ENCODE measurements at places on chromosomes 1 and 21.
A peak's percentile ranks its signal among the peaks of the same experiment; 100 is the strongest.

DNA sequence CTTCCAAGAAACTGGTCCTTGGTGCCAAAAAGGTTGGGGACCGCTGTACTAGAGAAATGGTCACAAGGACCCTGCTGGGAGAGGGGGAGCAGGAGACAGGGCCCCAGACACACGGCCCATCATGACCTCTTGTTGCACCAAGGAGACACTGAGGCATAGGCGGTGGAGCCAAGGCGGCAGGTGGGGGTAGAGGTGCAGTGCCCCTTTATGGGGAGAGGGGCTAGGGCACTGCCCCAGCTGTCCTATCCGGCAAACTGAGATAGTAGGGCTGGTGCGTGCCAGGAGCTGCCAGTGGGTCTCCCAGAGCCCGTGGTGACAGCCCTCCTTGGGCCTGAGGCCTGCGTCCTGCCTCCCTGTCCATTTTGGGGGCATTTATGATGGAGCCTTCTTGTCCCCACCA is 20.3 kb downstream of the TNNT2 start:
- no peak for DNase-seq

DNA sequence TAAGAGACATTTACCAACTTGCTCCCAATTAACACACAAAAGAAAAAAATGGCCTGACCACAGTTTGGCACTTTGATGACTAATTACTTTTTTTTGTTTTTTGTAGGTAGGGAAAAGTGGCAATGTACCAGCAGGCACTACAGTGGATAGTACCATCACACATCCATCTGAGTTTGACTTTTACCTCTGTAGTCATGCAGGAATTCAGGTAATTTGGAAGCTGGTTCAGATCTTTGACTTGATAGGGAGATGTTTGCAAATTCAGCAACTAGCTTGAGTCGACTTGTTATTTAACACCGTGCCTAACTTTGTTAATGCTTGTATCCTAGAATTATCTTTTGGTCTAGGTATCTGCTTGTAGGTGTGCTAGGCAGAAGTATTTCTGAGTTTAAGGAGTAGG is 33.0 kb upstream of the AGO1 start:
- DNase-seq: no peak

GRCh38 chr1:196797891-196798290 is 21.6 kb upstream of the CFHR1 start:
- DNase-seq: no peak

DNA sequence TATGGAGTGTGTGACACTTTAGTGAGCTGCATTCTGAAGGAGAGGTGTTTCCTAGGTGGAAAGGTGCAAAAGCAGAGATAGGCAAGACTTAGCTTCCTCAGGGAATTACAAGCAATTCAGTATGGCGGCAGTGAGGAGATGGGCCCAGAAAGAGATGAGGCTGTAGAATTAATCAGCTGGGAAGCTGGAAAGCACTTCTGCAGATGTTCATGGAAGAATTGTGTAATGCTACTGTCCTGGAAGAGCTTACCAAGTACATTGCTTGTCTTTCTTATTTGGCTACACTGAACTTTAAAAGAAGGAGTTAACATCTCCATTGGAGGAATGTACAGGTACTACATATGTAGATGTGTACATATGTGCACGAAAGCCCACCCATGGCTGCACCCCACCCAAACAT is 103.7 kb upstream of the DPT start:
- peak; percentile 65 for DNase-seq

DNA sequence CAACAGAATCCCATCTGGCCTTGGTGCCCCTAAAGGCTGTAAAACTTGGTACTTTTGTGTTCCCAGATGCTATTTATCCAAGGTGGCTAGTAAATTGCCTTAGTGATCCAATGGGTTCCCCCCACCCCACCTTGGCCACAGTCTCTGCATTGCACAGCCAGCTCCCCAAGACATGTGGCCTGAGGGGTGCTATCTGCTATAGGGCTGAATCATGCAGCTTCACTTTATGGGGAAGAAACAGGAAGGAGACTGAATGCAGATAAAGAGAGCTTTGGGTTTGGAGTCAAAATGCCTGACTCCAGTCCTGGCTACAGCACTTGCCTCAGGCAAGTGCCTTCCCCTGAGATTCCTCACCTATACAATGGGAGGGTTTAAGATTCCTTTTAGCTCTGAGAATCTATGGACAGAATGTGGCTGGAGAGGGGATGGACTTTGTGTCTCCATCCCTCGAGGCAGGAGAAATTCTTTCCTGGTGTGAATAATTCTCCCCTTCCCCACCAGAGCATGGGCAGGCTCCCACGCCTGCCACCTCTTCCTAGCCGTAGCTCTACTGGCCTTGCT is 6.5 kb downstream of the RHEX start:
- no peak for DNase-seq

DNA sequence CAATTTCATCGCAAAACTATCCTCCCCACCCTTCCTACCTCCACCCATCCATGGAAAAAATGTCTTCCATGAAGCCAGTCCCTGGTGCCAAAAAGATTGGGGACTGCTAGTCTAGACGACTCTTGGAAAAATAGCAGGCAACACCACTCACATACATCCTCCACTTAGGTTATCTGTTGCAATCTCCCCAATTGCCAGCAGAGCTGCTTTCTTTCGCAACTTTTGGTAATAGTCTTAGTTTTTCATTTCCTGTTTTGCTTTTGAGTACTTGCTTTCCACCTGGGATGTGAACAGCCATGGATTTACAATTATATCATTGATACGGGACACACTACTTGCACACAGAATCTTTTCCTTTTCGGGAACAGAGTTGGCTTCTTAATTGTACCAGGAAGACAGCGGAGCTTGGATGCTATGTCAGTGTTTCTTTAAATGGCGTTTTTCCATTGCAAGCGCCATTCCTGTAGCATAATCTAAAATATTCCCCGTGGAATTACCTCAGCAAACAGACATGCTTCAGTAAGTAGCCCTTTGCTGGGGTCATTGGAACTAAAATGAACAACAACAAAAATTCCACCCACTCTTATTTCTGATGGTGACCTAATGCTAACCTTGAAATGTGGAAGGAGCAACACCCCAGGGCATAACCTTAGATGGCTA is 183.3 kb upstream of the ADGRL2 start:
- peak; percentile 52 for DNase-seq

- DNase-seq: peak; percentile 50
Measured at GRCh38 chr1:200075938-200076546, 48.5 kb downstream of the NR5A2 start.

DNA sequence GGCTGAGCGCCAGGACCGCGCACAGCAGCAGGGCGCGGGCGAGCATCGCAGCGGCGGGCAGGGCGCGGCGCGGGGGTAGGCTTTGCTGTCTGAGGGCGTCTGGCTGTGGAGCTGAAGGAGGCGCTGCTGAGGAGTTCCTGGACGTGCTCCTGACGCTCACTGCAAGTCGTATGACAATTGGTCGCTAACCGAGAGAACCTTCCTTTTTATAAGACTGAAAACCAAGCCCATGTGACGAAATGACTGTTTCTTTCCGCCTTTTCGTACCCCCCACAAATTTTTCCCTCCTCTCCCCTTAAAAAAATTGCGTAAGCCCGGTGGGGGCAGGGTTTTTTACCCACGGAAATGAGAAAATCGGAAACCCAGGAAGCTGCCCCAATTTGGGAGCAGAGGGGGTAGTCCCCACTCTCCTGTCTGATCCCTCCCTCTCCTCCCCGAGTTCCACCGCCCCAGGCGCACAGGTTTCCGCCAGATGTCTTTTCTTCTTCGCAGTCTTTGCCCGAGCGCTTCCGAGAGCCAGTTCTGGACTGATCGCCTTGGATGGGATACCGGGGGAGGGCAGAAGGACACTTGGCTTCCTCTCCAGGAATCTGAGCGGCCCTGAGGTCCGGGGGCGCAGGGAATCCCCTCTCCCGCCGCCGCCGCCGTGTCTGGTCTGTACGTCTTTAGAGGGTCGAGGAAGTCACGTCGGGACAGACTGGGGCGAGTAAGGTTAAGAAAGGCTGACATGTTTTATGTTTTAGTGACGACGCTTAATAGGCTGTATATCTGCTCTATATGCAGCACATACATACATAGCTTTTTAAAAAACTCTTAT is at the start of gene PTGS2:
PTGS2 (minus strand) TSS at position 179 of the 817 bp plus-strand sequence; CDS start at position 46, 133 bp downstream.
- DNase-seq: peak; percentile 96

DNA sequence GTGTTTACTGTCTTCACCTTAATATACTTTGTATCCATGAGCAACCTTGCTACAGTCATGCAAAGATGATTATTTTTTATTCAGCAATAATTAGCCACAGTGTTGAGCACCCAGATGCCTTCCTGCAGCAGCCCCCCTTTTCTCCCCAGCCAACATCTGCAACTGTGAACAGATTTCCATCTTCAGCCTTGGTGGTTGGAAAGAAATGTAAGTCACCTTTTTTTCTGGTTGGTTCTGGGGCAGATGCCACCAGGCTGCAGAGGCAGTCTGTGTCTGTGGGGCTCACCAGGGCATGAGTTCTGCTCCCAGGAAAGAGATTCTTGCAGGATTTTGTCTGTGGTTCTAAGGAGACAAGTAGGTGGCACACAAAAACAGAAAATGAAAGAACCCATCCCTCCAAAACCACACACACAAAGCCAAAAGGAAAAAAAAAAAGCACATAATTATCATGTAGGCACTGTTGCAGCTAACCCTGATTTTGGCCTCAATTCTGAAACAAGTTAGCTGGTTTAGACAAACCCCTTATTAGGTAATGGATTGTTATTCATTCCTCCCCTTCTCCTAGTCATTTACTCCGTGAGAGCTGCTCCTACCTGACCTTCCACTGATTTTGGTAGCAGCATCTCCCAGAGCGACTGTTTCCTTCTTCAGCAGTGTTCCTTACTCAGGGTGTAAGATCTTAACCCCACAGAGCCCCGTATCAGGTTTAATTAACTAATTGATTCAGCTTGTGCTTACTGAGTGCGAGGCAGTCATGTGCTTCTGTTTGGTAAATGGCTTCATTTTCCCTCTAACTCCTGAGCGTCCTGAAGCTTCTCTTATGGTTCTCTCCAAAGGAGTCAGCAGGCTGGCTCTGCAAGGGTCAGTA is 36.5 kb downstream of the GALNT2 start:
- no peak for DNase-seq

- DNase-seq: no peak
Measured at GRCh38 chr1:41319106-41319755, 42.0 kb upstream of the FOXO6 start.

DNA sequence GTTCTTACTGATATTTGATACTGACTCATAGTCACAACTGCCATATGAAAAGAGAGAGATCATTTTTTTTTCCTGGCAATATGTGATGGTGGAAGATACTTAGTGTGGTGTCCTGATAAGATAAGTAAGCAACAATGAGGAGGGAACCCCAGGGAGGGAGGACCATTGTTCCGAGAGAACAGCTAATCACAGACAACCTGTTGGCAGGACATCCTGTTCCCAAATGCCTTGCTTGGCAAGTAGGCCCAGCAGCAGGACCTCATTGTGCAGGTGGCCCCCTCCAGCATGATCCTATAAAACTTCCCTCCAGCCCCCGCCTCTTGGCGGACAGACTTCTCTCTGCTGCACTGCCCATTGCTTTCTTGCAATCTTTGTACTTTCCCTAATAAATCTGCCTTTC is 329.4 kb upstream of the CHRM3 start:
- no peak for DNase-seq

DNA sequence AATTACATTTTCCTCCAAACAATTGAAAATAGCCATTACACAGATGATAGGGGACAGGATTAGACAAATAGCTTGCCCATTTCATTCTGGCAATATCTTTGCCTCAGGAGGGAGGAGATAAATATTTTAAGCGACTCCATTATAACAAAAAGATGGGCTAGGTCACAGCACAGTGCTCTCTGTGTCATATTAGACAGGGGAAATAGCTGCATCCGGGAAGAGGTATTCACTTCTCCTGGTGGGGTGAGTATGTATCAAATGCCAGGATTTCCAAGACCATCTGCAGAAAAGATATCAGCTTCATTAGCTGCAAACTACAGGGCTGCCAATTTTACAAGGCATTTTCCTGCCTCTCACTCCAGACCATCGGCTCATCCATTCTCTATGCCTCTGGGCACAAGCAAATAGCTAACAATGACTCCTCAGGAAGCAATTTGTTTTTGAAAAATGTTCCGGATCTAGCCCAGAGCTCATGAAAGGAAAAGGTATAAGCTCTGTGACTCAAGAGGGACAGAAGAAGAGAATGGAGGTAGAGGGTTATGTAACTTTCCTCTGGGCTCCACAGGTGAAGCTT is 41.9 kb upstream of the ANGPTL7 start:
- DNase-seq: no peak

- DNase-seq: no peak
Measured at GRCh38 chr1:85166351-85166750, 34.5 kb downstream of the SYDE2 start.

GRCh38 chr1:56921479-56921878 is 44.3 kb downstream of the C8B start:
- DNase-seq: no peak

DNA sequence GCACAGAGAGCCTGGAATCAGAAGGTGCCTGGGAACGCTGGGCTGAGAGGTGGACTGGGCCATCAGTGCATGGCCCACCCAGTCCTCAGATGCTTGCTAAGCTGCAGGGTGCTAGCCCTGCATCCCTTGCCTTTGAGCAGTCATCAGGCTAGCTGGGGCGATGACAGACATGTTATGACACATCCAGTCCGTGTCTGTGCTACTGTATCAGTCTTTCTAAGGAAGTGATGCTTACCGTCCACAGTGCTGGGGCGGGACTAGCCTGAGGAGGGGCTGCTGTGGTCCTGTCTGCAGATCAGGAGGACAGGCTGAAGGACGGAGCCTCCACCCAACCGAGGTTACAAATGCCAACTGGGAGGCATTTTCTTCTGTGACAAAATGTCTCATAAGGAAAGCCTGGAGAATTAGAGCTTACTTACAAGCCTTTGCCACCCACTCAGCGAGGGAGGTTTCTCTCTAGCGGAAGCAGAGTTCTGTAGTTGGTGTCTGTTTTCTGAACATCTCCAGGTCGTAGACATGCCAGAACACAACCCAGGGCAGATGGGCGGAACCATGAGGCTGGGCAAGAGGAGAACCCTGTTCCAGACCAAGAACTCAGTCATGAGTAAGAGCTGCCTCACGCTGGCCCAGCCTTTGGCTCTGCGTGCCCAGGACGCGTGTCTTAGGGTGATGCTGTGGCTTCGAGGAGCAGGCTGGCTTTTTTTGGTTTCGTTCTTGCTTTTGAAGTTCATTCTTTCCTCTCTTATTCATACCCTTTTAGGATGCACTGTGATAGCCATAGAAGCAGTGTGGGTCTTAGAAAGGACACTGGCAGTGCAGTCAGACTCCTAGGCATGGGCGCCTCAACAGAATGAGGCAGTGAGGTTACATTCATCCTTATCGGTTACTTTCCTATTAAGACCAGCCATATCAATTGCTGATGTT is 14.3 kb downstream of the SLFNL1 start:
- no peak for DNase-seq

GRCh38 chr1:151325646-151326429 is 1.4 kb downstream of the PI4KB start:
- DNase-seq: no peak

Data from muscle of back (tissue), 13 donors.